ENCODE measurements at places on chromosomes 3 and 15.

- DNase-seq = no peak
Measured at GRCh38 chr3:17901893-17902292, 159.5 kb upstream of the TBC1D5 start.

GRCh38 chr3:109072194-109072593, 45.7 kb downstream of the MORC1 start:
- DNase-seq = peak; percentile 5

DNA sequence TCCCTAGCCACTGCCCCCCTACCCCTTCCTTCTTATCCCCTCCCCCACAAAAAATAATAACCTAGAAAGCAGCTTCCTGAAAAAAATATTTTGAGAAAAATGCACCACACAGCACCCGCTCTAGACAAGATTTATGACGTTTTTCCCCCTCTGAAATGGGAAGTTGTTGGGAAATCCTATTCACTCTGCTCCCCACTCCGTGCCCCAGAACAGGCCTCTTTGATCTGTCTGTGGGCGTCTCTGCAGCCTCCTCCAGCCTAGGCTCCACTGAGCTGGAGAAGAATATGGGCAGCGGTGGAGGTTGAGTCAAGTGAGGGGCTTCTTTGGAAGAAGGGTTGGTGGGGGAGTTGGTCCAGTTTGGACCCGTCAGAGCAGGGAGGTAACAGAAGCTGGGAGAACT, 28.5 kb upstream of the POLG start:
- no peak for DNase-seq

- no peak for DNase-seq
Measured at GRCh38 chr3:127320529-127321121, 32.8 kb upstream of the PRR20G start.

Measured in activated CD4-positive, alpha-beta T cell treated with anti-CD3 and anti-CD28 coated beads, Interleukin-2, amount 50 U/mL, for 16 hours (primary cell).